ENCODE measurements at places on chromosomes 1 and 21.

GRCh38 chr1:154951901-154952657, 3.8 kb downstream of the PBXIP1 start:
- DNase-seq: no peak

- no peak for DNase-seq
These were observed 246.1 kb upstream of the DUSP10 start for GRCh38 chr1:221987860-221988520.

DNA sequence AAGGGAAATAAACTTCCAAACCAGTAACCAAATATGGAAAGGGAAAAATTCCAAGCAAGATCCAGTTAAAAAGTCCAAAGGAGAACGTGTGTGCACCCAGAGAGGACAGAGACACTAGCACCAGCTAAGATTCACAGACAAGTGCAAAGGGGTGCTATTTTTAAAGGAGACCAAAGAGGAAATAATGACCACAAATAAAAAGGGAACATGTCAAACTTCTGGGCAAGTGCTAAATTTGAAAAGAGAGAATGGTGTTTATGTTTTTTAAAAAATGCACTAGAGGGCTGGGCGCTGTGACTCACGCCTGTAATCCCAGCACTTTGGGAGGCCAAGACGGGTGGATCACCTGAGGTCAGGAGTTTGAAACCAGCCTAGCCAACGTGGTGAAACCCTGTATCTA, 8.6 kb downstream of the JAM2 start:
- no peak for DNase-seq

DNA sequence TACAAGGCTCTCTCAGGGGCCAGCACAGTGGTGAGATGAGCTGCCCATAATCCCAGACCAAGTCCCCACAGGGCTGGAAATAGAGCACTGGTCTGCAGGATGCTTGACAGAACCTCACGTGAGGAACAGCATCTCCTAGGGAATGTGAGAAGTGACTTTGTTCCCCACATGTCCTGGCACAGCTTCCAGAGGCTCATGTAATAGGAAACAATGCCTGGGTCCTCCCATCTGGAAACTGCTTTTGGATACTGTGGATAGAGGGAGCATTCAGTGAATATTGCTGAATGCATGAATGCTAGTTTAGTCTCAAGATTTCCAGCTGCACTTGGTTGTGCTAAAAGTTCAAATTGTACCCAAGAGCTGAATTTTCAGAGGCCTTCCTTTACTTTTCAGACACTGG, 146.2 kb downstream of the TNR start:
- no peak for DNase-seq

GRCh38 chr1:66787641-66788040, 13.4 kb downstream of the INSL5 start:
- no peak for DNase-seq

GRCh38 chr1:67052741-67053534, 1.0 kb downstream of the SLC35D1 start:
- no peak for DNase-seq

DNA sequence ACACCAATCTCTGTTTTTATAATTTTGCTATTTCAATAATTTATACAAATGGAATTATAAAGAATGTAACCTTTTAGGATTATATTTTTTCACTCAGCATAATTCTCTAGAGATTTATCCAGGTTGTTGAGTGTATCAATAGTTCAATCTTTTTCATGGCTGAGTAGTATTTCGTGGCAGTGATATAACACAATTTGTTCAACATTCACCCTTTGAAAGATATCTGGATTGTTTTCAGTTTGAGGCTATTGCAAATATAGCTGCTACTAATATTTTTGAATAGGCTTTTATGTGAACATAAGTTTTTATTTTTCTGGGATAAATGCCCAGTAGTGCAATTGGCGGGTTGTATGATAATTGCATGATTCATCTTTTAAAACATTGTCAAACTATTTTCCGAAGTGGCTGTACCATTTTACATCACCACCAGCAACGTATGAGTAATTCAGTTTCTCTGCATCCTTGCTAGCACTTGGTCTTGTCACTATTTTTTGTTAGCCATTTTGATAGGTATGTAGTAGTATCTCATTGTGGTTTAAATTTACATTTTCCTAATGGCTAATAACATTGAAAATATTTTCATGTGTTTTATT, 55.6 kb upstream of the ABCD3 start:
- no peak for DNase-seq

DNA sequence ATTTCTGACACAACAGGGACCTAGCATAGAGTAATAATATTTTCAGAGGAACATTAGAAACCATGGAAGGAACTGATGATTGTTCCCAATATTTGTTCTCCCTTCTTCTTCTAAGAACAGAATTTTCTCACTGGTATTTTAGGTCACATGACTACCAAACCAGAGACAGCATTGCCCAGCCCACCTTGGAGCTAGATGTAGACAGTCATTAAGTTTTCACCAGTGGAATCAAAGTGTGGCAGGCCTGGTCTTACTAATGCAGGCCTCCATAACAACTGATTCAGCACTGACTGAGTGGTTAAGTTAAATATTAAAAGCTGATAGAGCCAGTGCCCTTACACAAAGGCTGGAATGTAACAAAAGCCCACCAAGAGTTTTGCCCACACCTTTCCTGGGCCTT, 244.4 kb downstream of the ZNF648 start:
- no peak for DNase-seq

GRCh38 chr21:33374080-33374449, 29.1 kb upstream of the IFNGR2 start:
- no peak for DNase-seq

- DNase-seq: no peak
These were observed 735 bp upstream of the BRINP3 start for GRCh38 chr1:190478149-190479049.

DNA sequence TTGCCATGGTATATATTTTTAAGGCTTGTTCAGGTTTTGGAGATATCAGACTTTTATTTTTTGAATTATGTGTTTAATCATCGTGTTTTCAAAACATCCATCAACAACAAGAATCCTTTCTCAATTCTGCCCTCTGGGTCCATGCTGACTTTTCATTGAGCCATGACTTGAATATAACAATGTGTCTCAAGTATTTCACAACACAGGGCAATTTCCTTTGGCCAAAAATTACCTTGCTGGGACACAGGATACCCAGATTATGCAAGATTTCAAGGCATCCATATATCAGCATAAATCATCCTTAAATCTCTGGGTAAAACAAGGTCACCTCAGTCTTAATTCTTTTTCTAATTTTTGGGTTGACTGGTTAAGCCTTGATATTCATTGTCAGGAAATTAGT, 411.2 kb upstream of the USP24 start:
- no peak for DNase-seq

DNA sequence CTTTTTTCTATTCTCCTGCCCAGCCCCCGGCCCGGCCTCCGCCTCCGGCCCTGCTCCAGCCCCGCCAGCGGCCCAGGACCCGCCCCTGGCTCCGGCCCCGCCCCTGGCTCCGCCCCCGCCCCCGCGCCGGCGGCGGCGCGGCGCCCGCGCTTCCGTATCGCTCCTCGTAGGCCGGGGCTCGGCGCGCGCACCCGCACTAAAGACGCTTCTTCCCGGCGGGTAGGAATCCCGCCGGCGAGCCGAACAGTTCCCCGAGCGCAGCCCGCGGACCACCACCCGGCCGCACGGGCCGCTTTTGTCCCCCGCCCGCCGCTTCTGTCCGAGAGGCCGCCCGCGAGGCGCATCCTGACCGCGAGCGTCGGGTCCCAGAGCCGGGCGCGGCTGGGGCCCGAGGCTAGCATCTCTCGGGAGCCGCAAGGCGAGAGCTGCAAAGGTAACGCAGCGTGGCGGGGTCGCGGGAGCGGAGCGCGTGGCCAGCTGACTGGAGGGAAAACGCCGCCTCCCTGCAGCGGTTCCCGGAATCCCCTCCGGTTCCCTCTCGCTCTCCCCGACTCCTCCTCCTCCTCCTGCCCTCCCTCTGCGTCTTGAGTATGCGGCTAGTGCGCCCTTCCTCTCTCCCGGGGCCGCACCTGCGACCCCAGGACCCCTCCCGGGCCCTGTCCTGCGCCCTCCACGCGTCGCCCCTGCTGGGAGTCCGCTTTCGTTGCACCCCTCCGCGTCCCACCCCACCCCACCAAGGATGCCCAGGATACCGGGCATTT, at the start of gene IFNAR2:
Gene IFNAR2, plus strand, starts transcription at position 155 of the 761 bp plus-strand sequence. CDS start 11,985 bp downstream, outside the sequence.
- DNase-seq: peak; percentile 56

DNA sequence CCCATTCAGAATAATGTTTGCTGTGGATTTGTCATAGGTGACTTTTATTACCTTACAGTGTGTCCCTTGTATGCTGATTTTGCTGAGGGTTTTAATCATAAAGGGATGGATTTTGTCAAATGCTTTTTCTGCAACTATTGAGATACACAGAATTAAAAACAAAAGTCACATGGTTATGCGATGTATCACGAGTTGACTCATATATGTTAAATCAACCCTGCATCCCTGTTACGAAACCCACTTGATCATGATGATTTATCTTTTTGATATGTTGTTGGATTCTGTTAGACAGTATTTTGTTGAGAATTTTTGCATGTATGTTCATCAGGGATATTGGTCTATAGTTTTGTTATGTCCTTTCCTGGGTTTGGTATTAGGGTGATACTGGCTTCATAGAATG, 10.7 kb upstream of the OR2T34 start:
- no peak for DNase-seq

DNA sequence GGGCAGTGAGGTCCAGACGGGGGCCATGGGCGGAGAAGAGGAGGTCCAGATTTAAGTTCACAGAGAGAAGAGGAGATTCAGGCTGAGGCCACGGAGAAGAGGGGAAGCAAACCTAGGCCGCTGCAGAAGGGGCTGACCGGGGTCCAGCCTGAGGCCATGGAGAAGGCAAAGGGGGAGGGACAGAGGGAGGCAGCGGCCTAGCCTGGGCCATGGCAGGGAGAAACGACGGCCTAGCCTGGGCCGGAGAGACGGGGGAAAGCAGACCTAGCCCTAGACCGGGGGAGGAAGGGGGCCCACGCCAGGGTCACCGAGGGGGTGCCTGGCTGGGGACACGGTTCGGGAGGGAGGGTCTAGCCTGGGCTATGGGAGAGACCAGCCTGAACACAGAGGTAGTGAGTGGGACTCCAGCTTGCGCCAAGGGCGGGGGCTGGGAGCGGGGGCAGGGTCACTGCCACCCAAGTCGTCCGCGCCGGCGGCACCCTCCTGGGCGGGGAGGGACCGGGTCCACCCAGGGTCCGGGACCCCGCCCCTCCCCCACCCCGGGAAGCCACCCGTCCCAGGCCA, 459 bp downstream of the CAPZB start:
- DNase-seq: no peak

GRCh38 chr1:15858069-15858670, 10.7 kb downstream of the SPEN start:
- no peak for DNase-seq

DNA sequence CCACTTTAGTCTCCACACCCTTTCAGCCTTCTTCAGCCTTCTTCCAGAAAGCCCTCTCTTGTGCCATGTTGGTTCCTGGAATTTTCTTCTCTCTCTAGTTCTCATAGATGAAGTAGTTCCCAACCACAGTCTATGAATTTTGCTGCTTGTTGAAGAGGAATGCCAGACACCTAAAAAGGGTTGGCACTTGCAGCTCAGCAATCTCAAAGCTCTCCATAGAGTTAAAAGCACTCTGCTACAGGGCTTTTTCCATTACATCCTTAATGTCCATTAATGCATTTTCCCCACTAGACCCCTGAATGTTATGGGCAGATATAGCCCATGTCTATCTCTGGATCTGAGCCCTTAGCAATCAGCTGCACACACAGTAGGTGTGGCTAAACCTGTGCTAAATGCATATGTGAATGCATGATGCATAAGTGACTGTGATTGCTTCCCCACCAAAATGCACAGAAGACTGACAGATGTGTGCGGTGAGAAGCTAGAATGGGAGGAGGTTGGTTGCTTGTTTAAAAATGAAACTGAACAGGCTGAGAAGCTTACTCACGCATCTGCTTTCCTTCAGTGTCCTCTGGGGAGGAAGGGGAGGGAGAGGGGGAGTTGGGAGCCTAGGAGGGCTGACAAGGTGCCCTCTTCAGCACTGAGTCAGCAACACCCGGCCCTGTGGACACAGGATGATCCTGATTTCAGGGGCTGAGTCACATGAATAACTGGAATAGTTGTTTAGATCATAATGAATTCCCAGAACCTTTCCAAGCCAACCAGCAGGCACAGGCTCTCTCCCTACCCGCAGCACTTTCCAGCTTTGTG, 146.1 kb upstream of the FGGY start:
- no peak for DNase-seq

DNA sequence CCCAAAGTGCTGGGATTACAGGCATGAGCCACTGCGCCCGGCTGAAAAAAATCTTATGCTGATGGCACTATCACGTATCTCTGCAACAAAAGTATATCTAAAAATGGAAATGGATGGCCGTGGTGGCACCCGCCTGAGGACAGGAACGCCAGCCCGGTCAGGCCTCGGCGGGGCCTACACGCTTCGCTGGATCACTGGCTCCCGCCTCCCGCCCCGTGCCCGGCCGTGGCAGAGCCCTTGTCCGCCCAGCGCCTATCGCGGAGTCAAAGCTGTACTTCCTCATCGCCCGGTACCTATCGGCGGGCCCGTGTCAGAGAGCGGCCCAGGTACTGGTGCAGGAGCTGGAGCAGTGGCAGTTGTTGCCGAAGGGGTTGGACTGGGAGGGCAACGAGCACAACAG, 28.8 kb upstream of the PDPN start:
- DNase-seq: no peak

DNA sequence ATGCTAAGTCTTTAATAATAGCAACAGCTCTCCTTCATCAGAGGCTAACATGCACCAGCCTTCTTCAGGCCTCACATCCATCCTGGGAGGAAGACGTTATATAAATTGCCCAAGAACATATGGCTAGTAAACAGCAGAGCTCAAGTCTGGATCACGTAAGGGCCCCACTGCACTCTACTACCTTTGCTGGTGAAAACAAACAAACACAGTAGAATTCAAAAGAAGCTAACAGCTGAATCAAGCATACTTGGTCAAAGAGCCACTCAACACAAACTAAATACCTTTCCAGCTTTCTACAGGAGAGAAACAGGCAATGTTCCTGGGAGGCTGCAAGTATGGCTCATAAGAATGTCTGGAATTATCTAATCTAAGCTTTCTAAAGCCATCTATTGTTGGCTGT, 66.0 kb downstream of the WLS start:
- DNase-seq: no peak

GRCh38 chr1:51524817-51525216, 5.8 kb upstream of the EPS15 start:
- no peak for DNase-seq

DNA sequence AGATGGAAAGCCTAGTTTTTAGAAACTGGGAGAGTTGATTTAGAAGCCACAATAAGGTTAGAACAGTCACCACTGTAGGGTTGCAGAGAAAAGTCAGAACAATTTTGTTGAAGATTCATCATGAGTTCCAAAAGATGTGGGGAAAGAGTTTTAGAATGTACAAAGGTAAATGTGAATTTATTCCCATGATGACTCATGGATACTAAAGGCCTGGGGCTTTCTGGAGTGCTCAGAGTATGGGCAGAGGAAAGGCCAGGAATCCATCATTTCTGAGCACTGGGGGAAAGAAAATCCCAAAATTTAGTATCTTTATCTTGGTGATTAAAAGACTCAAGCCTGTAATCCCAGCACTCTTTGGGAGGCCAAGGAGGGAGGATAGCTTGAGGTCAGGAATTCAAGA, 17.8 kb downstream of the YBX1 start:
- DNase-seq: no peak

Data from stimulated activated CD8-positive, alpha-beta memory T cell treated with anti-CD3 and anti-CD28 coated beads, Interleukin-2, amount 100 ng/mL, for 1 hour (primary cell).